Stimulated activated CD4-positive, alpha-beta T cell treated with anti-CD3 and anti-CD28 coated beads, Interleukin-4, amount 100 ng/mL, for 4 hours (primary cell): ENCODE measurements at places on chromosomes 3 and 15.
A peak's percentile ranks its signal among the peaks of the same experiment; 100 is the strongest.

DNA sequence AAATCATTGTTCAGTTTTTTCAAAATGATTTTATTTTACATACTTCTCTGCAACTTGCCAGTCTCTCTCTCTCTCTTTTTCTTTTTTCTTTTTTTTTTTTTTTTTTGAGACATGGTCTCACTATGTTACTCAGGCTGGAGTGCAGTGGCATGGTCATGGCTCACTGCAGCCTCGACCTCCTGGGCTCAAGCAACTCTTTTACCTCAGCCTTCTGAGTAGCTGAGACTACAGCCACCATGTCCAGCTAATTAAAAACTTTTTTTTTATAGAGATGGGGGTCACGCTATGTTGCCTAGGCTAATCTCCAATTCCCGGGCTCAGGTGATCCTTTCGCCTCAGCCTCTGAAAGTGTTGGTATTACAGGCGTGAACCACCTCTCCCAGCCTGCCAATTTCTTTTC, 12.1 kb upstream of the ARID3B start:
- DNase-seq = no peak

- no peak for DNase-seq
Measured at GRCh38 chr15:85312929-85313331, 67.5 kb upstream of the AKAP13 start.

DNA sequence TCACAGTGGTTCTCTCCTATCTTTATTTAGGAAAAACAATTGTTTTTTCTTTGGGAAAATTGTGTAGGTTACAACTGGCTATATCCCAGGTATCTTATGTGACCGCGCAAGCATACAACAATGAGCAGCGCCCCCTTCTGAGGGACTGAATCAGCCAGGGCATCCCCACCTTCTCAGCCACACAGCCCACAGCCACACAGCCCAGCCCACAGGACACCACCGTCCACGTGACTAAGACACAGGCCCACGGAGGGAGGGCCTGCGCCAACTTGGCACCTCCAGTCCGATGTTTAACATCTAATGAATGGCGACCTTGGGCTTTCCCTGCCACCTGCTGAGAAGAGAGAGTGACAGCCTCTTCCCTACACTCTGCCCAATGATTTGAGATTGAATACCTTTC, 68.1 kb downstream of the ATP10A start:
- DNase-seq = no peak

GRCh38 chr3:65576966-65577365, 461.8 kb downstream of the MAGI1 start:
- DNase-seq = no peak

DNA sequence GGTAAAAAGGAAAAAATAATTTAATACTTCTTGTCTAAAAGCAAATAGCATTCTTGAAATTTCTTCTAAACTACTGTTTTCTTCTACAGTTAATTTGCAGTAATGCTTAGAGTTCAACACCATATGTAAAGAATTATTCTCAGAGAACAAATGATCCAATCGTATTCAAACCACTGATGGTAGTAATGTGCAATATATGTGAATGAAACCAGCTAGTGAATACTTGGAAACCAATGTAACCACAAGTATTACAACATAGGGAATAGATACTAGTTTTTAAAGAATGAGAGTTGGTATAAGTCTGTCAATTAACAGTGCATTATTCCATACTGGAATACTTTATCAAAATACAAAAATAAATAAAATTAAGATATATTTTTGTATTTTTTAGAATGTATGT, 850.0 kb downstream of the DIPK2A start:
- no peak for DNase-seq

GRCh38 chr3:16801223-16801622, 83.5 kb upstream of the PLCL2 start:
- DNase-seq = no peak

- DNase-seq = no peak
Measured at GRCh38 chr3:11370191-11370590, 98.0 kb downstream of the ATG7 start.

- peak; percentile 30 for DNase-seq
Measured at GRCh38 chr15:62067448-62068044, 769 bp downstream of the C2CD4A start.

DNA sequence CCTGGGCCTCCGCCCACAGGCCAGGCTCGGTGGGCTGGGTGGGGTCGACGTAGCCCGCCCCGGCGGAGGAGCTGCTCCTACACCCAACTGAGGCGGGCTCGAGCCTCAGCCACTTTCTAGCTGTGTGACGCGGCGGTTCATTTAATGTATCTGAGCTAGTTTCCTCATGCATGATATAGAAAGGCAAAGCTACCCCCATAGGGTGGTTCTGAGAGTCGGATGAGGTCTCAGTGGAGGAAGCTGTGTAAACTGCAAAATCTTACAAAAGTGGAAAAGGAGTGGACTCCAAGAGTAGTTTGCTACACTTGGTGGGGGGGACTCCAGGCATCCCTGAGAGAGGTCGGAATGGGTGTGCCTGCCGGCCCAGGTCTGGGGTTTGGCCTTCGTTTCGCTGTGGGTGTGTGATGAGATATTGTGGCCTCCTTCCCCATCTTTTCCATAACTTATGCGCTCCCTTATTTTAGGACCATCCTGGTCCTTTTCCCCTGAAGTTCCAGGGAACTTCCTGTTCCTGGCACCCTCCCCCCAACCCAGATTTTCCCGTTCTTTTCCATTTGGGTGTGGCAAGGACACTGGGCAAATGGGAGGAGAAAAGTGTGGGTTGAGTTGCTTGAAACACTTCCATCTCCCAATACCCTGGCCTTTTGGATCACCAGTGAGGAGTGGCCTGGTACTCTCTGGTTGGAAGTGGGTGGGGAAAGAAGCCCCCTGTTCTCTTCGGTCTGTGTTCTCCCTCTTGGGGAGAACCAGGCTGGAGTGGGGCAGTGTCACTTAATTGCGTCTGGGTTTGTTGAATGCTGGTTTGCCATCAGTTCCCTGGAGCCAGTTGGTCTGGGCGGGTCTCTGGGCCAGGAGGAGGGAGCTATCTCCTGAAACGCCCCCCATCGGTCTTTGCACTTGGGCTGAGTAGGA, 1.1 kb downstream of the PDIA5 start:
- no peak for DNase-seq

DNA sequence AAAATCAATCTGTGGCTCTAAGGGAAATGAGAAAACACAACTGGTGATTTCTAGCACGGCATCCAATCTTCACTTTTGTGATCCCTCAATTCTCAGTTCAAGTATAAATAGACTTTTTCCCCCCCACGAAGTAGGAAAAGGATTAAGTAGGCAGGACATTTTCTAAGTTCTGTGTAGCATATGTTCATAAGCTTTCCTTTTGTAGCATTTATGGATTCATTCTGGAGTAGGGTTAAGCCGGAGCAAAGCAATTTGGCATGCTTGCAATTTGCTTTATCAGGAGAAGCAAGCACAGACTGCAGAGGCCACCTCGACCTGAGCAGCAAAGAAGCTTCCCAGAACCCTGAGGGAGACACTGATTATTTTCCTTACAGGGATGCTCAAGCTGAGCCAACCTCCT, 66.3 kb downstream of the FHIT start:
- no peak for DNase-seq

DNA sequence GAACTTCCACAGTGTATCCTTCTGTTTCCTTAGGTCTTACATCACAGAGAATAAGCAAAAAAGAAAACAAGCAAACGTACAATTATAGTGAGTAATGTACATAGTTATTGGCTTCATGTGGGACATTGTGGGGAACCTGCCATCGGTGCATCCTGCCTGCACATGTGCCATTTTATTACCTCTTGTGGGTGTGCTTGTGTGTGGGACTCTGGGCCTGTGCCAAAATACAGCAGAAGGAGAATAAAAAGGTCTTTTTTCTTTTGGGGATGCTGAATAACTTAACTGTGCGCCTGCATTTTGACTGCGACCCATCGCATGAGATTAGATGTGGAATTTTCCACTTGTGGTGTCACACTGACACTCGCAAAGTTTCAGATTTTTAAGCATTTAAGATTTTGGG, 169.6 kb upstream of the DCBLD2 start:
- no peak for DNase-seq

DNA sequence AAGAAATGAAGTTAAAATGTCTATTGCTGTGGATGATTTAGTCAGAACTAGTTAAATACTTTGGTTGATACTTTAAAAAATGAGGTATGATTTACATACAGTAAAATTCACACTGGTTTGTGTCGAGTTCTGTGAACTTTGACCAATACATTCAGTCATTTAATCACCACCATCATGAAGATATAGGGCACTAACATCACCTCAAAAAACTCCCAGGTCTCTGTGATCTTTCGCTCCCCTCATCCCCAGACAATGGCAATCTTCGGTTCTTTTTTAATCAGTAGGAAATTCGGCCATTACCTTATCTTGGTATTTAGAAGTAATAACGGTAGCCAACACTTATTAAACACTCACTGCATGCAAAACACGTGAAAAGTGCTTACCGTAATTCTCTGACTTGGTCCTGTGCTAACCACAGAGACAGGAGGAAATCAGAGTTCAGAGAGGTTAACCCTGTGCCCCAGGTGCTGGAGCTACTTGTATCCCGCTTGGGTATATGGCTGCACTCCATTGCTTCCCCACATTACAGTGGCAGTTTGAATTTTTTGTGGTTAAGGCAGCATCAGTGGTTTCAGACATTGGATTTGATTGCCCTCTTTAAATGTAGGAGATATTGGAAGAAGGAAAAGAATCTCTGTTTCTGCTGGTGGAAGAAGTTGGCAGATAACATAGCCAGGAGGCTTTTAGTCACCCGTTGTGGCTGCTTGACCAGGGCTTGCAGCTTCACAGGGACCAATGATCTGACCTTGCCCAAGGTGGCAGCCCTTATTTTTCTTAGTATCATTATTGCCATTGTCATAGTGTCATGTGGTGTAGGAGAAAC, 4.2 kb downstream of the PLCL2 start:
- DNase-seq = no peak

DNA sequence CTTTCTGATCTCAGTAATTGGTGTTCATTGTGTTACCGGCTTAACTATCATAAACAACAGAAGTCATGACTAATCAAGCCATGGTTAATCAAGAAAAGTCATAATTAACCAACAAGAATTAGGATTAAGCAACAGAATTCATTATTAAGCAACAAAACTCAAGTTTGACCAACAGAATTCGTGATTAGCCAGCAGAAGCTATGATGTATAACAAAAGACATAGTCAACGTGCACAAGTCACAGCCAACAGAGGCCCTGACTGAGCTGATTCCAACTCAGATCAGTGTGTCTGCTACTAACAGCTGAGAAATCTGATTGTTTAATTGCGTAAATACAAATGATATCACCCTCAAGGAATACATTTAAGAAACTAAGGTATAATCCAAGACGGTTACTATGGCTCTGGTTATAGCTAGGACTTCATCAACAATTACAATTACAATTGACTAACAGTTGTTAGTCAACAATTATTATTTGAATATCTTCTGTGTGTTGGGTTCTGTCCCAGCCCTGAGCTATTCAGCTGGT, 67.7 kb downstream of the RARB start:
- DNase-seq = no peak

DNA sequence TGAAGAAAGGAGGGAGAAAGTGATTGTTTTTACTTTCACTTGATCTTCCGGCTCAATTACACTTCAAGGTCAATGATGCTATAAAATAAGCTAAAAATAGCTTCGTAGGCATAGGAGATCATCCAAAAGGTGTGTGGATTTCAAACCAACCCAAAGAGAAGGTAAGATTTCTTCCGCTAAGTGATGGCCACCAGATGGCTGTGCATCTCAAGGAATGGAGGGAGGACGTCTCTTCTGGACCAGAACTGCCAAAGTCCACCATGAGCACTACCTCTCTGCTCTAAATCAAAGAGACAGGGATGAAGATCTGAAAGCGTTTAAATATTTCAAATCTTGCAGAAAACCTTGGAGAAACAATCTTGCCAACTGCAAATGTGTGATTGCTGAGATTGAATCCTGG, 199.1 kb upstream of the ZPLD1 start:
- DNase-seq = no peak

DNA sequence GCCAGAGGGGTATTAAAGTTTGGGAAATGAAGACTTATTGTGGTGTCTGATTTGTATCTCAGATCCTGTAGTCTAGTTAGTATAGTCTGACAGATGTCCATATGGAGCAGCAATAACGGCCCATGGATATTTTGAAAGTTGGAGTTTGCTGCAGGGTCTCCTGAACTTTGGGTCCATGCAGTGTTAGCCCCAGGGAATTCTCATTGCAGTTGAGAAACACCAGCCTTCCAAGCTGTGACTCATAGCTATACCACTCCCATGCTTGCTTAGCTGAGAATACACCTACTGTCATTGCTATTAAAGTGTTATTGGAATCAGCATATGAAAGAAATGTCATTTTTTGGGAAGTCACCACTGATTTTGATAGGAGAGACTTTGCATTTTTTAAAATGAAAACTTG, 29.2 kb downstream of the TMOD2 start:
- no peak for DNase-seq

DNA sequence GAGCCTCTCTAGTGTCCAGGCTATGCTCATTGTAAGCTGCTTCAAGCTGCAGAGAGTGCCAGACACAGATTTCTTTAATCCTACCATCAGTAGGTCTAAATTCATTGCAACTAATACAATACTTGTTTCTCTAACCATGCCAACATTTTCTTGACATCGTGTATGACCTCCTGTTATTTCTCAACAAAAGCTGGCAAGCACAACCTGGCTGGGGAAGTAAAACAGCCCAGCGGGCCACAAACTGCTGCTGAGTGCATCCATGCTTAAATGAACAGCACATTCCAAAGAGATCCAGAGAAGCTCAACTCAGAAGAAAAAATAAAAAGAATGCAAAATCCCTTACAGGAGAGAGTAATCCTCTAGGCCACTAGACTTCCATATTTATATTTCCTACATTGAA, 36.5 kb downstream of the GMNC start:
- no peak for DNase-seq

- no peak for DNase-seq
Measured at GRCh38 chr3:32592696-32593353, 22.2 kb upstream of the DYNC1LI1 start.

- no peak for DNase-seq
Measured at GRCh38 chr15:42149493-42150218, 6.8 kb downstream of the PLA2G4F start.

DNA sequence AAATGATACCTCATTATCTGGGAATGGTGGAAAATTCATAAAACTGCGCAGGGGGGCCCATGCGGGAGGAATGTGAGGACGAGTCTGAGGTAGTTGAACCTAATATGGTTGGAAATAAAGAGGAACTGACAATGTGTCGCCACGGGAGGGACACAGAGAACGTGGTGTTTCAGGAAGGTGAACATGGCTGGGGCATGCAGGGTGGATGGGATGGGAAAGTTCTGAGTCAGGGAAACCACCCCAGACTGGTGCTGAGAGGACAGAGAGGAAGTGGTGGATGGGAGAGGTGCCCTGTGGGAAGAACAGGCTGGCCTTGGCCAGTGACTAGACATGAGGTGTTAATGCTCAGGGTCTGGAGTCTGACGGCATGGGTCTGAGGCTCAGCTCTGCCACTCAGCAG, 137.1 kb upstream of the WNT5A start:
- DNase-seq = no peak
